Sciatic nerve (tissue), 2 donors: ENCODE measurements at places on chromosomes 7 and 10. TPM values are rescaled to one million over a fixed set of nuclear protein-coding genes. Genes with fewer than 3 reads are reported as not detected.

DNA sequence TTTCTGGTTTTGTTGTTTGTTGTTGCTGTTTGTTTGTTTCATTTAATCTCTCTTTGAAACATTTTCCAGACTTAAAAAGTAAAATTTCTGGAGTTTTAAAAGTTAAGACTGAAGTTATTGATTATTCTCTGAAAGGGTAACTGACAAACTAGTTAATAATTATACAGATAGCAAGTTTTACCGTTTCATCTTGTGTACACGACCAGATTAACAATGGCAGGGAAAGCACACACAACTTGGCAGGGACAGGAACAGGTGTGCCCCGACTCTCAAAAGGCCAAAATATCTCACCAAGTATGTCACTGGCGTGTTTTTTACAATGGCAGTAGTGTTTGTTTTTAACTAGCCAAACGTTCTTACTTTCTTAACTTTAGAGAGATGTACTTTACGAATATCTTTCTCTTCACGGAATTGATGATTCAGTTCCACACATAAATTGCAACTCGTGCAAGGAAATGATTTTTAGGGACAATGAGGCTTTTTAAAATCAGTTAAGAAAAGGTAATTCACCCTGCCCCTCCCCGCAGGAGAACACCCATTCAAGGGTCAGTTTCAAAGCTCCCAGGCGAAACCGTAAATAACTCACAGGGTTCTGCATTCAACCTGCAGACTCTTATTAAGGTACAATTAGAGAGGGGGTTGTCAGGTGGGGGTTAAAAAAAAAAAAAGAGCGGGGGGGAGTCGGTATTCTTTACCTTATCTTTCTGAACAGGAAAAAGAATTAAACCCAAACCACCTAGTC lies 3.5 kb downstream of the CTBP2 start:
- DNase-seq = no peak

The GOT1 gene
- total RNA-seq = 12.2 TPM

The ANKRD61 gene
- total RNA-seq = 0.27 TPM

The TRIM73 gene
- total RNA-seq = 8.7 TPM
